AG08396 (cell line): ENCODE measurements at places on chromosomes 4 and X.

DNA sequence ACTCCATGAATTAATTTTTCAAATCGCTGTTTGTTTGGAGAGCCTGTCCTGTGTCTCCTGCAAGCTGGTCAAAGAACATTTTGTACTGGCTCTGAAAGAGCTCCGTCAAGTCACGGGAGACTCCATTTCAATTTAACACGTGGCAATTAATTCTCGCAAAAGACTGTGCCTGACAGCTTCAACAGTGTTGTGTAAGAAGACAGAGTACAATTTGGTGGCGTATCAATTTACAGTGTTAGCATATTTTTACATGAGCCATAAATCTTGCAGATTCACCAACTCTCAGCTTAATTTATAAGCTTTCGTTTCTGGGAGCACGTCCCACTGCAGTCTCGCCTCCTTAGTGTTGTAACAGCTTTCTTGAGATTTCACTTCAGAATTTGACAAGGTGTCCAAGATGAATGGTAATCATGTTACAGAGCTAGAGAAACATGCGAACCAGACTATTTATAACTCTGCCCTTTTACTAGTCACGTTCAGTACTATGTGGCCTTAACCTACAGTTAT lies 70.8 kb downstream of the RWDD4 start:
- DNase-seq = peak; percentile 32

GRCh38 chrX:24117258-24117657 lies 32.3 kb upstream of the ZFX start:
- DNase-seq = peak; percentile 76

GRCh38 chr4:99863-100262 lies 24.4 kb upstream of the ZNF718 start:
- DNase-seq = no peak

GRCh38 chr4:2042204-2042946 lies 16.8 kb upstream of the NAT8L start:
- DNase-seq = peak; percentile 77

DNA sequence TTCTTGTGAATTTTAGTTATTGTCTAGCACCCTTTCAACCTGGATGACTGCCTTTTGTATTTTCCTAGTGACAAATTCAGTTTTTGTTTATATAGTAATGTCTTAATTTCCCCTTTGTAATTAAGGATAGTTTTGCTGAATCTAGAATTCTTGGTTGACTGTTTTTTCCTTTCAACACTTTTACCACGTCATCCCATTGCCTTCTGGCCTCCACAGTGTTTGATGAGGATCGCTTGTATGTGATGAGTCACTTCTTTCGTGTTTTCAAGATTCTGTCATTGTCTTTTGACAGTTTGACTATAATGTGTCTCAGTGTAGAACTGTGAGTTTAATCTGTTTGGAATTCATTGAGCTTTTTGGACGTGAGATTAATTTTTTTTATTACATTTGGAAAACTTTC lies 30.1 kb downstream of the KDM6A start:
- DNase-seq = peak; percentile 21

DNA sequence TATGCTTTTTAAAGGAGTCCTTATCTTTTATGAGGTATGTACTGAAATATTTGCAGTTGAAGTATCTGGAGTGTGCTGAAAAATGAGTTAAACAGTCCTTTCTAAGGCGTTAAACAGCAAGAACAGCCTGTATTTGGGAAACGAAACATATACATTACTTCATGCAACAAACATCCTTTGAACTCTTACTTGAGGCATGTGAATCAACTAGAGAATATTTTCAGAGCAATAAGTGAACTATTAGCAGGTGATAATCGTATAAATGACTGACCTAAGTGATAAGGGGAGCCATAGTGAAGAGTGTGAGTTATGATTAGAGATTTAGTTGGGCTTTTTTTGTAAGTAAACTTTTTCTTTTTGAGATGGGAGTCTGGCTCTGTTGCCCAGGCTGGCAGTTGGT lies 45.9 kb upstream of the RHOH start:
- no peak for DNase-seq

DNA sequence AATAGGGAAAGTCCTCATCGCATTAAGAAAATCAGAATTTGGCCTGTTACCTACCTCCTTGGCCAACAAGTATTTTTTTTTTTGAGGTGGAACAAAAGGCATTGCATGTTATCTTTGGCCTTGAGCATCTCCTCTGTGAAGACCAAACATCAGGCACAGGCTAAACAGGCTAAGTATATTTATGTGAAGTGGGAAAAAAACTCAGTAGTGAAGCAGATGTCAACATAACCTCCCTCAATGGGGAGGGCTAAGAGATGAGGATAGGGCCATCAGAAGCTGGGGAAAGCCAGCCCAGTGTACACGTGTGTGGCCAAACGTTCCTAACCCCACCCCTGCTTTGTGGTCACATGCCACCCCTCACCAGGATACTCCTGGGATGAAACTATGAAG lies 102.5 kb downstream of the FNIP2 start:
- DNase-seq = no peak

DNA sequence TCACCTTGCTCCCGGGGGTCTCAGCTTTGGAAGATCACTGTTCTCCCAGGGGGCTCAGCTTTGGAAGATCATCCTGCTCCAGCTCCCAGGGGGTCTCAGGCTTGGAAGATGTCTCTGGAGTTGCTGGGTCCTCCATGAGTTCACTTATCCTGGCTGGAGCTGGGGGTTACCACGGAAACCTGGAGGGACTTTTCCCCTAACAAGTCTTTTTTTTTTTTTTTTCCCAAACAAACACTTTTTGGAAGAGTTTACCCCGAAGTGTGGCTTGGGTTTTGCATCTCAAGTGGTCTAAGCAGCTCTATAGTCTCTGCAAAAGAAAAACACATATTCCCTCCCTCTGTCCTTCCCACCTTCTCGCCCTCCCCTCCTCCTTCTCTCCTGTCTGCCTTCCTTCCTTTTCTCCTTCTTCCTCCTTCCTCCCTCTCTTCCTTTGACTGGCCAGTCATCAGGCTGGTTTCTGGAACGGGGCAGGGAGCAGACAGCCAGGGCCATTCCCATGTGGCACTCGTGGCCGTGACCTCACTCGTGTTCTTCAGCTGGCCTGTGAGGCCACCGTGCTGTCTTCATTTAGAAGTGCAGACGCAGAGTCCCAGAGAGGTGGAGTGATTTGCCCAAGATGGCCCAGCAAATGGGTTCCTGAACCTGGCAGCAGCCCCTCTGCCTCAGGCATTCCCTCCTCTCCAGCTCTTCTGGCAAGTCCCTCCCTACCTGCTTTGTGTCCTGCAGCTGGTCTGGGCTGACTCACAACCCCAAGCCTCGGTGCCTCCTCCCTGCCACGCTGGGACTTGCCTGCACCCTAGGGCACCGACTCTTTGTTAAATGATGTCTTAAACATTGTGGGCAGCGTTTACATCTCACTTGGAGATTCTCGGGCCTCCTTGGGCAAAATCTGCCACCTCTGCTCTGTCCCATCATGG lies 25.9 kb upstream of the HMX1 start:
- no peak for DNase-seq

DNA sequence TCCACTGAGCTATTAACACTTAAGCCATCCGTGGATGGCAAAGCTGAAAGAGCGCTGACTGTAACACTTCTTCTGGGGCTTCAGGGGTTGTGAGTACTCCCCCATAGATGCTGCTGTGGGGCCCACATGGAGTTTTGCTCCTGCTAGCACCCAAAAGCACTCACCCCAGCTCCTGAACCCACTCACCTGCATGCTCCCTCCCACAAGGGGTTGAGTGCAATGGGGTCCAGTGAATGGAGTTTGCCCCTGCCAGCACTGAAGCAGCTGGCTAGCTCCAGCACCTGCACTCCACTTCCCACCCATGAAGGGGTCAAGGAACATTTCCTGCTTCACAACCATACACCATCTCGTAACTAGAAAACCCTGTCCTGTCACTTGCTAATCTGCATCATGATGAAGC lies 78.9 kb downstream of the IL21 start:
- DNase-seq = no peak

- no peak for DNase-seq
Measured at GRCh38 chr4:76549765-76550164, 114.7 kb downstream of the SHROOM3 start.

GRCh38 chrX:31092970-31093638 lies 21.3 kb upstream of the FTHL17 start:
- DNase-seq = no peak

GRCh38 chrX:107288676-107289075 lies 82.3 kb downstream of the DNAAF6 start:
- DNase-seq = no peak

- no peak for DNase-seq
Measured at GRCh38 chr4:83932750-83933391, 397.0 kb downstream of the GPAT3 start.

DNA sequence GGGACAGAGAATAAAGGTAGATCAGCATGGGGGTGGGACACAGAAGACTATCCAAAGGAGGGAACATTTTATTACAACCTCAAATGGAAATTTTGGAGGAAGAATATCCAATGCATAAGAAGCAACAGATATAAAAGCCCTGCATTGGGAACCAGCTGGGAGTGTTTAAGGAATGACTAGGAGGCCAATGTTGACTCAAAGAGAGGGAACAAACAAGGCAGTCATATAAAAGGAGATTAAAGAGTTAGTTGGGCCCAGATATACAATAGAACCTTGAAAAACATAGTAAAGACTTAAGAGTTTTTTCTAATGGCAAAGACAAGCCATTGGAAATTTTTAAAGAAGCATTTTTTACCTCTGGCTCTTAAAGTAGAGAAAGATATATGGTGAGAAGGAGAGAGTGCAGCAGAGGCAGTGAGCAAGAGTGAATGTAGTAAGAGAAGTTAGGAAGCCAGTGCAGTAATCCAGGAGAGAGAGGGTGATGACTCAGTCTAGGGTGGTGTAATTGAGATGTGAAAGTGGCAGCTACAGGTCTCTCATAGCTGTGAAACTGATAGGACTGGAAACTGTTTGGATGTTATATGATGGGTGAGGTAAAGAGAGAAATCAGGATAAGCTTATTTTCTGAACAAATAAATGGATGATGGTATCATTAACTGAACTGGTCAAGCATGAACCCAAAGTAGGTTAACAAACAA lies 182.2 kb upstream of the ATOH1 start:
- DNase-seq = no peak

- DNase-seq = no peak
Measured at GRCh38 chr4:70099206-70099605, 49.0 kb downstream of the HTN1 start.

GRCh38 chrX:132394591-132394990 lies 94.2 kb downstream of the MBNL3 start:
- DNase-seq = no peak

DNA sequence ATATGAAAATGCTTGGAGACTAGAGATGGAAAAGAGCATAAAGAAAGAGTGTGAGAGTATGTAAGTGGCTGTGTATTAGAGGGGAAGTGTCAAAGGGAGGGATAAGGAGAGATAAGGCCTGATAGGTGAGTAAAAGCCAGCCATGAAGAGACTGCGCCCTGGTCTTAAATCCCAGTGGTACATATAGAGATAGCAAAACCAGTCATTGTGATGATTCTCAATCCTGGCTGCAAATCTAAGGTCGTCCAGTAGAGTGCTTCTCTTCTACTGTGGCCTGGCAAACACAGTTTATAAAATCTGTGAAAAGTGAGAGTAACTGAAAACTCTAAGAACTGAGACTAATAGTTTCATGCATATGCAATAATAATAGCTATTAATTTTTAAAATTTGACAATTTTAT lies 86.9 kb downstream of the MAB21L2 start:
- no peak for DNase-seq

DNA sequence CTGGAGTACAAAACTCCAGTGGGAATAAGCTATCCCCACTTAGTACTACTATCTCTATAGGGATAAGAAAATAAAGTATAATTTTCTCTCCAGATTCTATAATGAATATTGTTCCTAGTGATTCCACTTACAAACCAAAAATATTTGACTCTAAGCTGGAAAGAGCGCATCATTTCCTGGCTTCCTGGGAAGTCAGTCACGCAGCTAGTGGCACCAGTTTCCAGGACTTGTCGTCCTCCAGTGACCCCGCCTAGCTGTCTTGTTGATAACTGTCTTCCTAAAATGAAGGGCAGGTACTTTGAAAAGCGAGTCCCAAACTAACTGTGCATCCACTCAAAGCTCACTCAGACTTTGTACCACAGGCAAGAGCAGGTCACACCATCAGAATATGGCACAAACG lies 39.3 kb downstream of the LNX1 start:
- DNase-seq = no peak

DNA sequence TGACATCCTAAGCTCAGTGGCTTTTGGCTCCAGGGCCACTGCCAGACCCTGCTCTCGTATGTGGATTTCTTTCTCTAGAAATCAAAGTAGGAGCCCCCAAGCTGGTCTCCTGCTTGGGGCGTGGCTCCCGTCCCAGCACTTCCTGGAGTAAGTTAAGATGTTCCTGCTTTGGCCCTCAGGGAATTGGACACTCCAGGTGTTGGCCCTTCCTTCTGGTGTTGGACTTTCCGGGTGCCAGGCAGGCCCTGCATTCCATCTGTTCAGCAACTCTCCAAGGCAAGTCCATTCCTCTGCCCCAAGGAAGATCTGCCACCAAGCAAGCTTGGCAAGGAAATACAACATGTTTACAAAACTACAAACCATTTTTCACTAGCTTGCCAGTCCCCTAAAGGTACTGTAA lies 22.1 kb upstream of the GPC4 start:
- no peak for DNase-seq

GRCh38 chr4:128668566-128668965 lies 140.9 kb upstream of the JADE1 start:
- no peak for DNase-seq

DNA sequence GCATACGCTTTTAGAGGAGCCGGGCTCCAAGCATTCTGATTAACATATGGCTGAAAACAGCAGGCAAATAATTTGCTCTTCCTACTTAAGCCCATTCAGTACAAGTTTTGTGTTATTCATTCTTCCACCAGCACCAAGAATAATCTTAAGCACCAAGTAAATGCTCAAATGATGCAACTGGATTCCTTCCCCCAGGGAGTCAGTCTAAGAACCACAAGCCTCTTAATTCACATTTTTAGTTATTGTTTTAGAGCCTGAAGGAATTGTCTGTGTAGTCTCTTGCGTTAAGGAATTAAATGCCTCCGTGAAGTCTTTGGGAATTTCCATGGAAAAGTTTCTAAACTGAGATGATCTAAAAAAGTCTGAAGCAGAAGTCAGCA lies 61.5 kb upstream of the MAGEB2 start:
- no peak for DNase-seq

- DNase-seq = no peak
Measured at GRCh38 chrX:26915064-26915463, 548.1 kb downstream of the PPP4R3C start.

DNA sequence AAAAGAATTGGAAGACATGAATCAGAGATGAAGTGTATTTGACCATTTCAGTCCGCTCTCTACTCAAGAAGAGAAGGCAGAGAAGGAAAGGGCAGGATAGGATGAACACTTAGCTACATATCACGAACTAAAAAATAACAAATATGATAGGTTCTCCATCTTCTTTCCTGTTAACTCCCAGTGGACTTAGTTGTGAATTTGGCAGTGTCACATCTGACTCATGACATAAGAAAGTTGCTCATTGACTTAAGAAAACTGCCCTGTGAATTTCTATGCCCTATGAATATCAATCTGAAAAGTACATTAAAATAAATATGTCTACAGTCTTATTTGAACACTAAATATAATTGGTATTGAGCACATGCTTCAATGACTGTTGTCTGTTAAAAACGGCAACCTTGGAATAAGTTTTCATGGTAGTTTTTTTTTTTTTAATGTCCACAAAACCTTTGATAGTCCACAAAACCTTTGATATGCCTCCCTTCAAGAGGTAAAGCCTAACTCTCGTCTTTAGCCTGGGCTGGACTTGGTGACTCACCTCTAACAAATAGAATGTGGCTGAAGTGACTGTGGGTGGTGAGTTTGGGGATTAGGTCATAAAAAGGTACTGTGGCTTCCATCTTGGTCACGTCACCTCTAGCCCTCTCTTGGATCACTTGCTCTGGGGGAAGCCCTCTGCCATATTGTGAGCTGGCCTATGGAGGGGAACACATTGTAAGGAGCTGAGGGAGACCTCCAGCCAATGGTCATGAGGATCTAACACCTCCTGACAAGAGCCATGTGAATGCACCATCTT lies 184.7 kb upstream of the S100G start:
- DNase-seq = no peak
